NCI-H82 (cell line): ENCODE measurements at places on chromosomes 2 and 18.
A peak's percentile ranks its signal among the peaks of the same experiment; 100 is the strongest.

- no peak for DNase-seq
Observed at GRCh38 chr18:57705832-57706595, 84.4 kb upstream of the NARS1 start.

GRCh38 chr18:49212819-49213218 is 247.6 kb downstream of the DYM start:
- no peak for DNase-seq

DNA sequence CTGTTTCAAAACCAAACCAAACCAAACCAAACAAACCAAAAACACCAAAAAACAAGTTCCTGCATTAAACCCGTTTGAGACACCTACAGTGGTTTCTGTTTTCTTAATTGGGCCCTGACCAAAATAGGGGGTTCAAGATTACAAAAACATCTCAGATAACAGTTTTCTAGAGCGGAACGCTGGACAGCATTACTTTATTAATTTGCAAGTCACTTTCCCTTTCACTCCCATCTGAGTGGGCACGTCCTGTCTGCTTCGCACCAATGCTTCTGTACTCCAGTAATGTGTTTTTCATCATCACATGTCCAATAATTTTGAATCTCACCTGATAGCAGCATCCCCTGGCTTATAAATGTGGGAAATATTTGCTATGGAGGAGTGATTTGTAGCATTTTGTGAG is 11.7 kb upstream of the MYO1B start:
- DNase-seq = no peak

- peak; percentile 73 for DNase-seq
Observed at GRCh38 chr2:105576440-105577241, 168.1 kb upstream of the NCK2 start.

DNA sequence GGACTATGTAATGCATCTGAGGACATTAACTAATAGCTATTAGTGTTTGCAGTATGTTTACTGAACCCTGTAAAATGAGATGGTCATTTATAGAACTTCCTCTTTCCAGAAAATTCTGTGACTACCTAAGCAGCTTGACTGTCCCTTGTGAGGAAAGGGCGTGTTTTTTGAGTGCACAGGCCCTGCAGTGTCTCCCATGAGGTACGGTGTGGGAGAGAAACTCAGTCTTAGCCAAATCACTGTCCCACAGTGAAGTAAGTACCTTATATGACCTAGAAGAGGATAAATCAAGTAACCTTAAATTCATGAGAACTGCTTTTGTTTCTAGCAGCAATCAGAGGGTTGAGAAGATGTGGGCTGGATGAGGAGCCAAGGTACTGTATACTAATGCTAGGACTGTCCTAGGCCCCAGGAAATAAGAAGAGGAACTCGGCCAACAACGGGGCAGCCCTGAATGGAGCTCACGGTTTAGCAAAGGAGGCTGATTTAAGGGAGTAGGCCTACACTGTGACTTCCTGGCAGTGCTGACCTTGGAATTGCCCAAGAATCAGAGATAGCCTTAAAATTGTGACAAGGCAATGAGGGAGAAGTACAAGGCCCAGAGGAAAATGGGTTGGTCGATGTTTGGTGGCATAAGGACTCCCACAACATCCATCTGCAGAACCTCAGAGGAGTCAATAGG is 103.5 kb upstream of the CTAGE1 start:
- no peak for DNase-seq

- DNase-seq = no peak
Observed at GRCh38 chr2:229740279-229740678, 25.9 kb upstream of the DNER start.

GRCh38 chr2:42195559-42195958 is 26.4 kb downstream of the EML4 start:
- DNase-seq = peak; percentile 57

DNA sequence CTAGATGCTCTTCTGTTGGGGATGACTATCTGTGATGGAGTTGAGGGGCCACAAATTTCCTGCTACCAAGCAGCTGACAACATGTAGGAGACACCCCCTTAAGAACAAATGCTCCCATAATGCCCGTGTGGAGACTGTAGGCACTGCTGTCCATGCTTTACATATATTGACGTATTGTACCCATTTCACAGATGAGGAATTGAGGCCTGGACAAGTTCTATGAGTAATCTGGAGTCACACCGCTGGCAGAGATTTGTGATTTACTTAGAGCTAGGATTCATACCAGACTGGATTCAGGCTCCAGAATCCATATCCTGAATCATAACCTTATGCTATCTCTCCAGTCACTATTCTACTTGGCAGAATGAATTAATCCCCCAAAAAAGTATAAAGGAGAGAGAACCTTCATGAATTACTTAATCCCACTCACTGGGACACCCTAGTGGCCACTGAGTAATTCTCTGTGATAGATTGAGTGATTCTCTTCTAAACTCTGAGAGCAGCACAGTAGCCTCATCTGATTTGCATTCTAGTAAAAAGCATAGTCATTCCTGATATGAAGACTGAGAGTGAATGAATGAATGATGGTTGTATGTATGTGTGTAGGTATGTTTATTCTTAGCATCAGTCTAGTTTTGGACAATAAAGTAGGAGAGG is 460.7 kb upstream of the MEIS1 start:
- peak; percentile 21 for DNase-seq

- peak; percentile 61 for DNase-seq
Observed at GRCh38 chr2:41722668-41723369, 325.0 kb upstream of the PKDCC start.

DNA sequence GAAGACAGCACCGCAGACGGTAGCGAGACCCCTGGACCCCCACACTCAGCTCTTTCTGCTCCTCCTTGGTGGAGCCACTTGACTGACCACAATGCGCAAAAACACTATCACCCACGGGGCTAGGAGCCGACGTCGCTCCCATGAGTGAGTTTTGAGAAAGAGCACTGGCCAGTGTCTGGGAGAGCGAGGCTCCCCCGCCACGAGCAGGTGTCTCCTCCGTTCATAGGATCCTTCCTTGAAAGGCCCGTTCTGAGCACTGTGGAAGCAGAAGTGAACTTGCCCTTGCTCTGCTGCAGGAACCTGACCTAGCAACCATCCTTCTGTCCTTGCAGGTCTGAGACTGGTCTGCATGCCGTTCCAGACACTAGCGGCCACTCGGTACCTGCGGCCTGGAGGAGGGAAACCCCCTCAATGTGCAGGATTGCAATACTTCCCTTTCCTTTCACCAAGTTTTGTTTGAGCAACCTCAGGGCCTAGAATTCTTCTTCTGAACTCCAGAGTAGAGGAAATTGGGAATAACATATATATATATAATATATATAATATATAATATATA is 12.9 kb upstream of the ZNF516 start:
- DNase-seq = no peak

GRCh38 chr2:62343206-62343605 is 147.3 kb downstream of the B3GNT2 start:
- DNase-seq = no peak

DNA sequence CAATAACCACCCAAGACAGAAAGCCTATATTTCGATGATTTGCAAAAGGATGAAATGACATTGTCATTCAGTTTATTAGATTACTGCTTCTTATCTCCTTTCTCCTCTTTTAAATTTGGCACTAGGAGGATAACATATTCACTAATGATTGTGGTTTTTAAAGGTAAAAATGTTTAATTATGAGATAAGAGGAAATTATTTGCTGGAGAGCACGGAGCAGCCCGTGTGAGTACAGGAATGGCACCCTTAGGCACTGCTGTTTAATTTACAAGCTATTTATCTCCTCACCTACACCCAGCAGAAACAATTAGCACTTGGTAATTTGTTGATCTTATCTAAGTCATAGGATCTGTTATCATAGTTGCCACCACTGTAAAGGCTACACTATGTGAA is 87.4 kb upstream of the SP3 start:
- no peak for DNase-seq

- DNase-seq = no peak
Observed at GRCh38 chr2:58130238-58130637, 83.6 kb downstream of the VRK2 start.

DNA sequence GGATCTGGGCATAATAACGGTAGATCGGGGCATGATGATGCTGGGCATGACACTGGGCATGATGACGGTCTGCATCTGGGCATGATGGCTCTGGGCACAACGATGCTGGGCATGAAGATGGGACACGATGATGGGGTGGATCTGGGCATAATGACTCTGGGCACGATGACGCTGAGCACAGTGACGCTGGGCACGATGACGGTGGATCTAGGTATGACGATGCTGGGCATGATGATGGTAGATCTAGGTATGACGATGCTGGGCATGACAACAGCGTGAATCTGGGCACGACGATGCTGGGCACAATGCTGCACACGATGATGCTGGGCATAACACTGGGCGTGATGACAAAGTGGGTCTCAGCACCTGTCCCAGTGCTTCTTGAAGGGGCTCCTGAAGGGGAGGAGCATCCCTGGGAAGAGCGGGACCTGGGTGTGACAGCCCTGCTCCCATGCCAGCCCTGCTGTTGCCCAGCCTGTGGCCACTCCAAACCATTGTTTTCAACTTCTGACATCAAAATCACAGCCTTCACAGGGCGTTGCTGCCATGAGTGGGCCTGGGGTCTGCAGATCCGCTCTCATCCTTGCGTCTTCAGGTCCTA is 30.4 kb upstream of the ALLC start:
- DNase-seq = no peak

GRCh38 chr2:101446869-101447268 is 28.0 kb downstream of the RFX8 start:
- DNase-seq = no peak

DNA sequence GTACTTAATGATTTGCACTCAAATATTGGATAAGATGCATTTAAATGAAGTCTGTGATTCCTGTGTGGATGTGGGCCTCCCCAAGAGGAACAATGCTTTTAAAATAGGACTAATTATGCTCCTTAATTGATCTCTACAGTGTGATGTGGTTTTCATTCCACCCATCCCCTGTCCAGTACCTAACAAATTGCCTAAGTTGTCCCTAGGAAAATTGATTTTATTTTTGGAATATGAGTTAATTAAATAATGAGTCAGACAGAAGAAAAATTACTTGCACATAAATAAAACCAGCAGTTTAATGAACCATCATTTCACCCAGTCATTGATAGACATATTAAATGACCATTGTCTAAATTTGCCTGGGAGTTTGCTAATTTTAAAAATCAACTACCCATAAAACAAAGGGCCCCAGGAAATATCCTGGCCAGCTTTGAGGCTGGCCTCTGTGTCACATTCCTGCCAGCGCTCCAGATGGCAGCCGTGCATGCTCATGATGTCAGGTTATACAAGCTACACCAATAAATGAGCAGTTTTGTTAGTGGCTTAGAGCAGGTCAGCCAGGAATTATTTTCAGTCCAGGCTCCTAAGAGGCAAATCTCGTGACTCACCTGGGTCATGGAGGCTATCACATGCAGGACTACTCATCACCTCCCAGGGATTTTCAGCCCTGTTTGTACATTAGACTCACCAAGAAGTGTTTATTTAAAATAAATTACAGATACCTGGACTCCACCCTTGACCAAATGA is 31.9 kb downstream of the ABHD3 start:
- peak; percentile 23 for DNase-seq

DNA sequence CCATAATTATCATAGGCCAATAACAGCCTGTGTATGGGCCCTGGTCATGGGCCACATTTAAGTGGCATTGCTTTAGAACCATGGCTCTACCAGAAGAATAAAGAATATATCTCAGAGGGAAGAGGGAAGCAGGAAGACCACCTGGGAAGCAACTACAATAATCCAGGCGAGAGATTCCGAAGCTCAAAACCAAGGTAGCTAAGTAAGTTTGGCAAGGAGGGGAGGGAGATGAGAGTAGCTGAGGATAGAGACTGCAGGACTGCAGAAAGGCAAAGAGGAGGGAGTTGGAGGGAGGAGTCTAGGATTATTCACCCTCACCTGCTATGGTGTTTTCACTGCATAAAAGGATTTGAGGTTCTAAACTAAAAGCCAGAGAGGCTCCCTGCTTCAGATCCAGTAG is 293.5 kb downstream of the SETBP1 start:
- DNase-seq = peak; percentile 17

DNA sequence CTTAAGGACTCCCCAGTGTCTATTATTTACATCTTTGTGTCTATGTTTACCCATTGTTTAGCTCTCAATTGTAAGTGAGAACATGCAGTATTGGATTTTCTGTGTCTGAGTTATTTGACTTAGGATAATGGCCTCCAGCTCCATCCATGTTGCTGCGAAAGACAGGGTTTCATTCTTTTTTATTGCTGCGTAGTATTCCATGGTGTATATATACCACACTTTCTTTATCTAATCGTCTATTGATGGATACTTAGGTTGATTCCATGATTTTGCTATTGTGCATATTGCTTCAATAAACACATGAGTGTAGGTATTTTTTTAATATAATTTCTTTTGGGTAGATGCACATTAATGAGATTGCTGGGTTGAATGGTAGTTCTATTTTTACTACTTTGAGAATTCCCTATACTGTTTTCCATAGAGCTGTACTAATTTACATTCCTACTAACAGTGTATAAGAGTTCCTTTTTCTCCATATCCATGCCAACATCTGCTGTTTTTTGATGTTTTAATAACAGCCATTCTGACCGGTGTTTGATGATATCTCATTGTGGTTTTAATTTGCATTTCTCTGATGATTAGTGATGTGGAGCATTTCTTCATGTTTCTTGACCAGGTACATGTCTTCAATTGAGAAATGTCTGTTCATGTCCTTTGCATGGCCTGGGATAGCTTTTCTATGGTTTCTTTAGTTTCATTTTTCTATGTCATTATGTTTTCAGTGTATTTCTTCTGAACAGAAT is 21.8 kb downstream of the MTCL1 start:
- no peak for DNase-seq

DNA sequence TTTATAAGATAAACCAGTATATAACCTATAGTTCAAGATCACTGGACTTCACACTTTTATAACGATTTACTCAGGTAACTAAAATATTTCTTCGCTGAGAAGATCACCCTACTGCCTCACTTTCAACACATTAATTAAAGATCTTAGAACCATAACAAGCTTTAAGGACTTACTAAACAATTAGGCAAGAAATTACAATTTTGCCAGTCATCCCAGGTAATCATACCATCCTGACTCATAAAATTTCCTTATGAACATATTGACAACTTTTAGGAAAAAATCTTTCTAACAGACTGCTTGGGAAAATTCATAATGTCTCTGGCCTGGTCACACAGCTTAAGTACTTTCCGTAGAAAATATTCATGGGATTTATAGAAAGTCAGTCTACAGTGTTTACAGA is 223.2 kb downstream of the NRXN1 start:
- no peak for DNase-seq

GRCh38 chr2:171018522-171018921 is 89.5 kb downstream of the GORASP2 start:
- DNase-seq = peak; percentile 56

DNA sequence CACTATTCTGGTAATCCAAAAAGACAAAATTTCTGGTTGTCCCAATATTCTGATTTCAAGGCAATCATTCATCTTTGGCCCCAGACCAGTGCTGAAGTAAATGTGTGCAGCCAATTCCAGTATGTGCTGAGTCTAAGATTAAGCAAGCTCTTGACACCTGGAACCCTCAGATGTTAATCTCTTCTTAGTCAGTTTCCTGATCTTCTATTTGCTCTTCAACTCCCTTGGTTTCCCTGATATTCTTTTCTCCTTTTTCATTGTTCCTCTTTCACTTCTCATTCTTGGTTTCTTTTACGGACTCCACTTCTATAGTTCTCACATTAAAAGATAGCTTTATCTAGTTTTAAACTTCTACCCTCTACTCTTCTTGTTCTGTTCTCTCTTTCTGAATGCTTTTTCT is 445.7 kb upstream of the FANCL start:
- DNase-seq = peak; percentile 16

GRCh38 chr2:39867268-39867667 is 88.2 kb upstream of the THUMPD2 start:
- DNase-seq = no peak

- no peak for DNase-seq
Observed at GRCh38 chr2:241842067-241842415, 16.7 kb downstream of the PDCD1 start.

- peak; percentile 11 for DNase-seq
Observed at GRCh38 chr2:64943387-64944150, 45.6 kb upstream of the SLC1A4 start.
